Activated naive CD8-positive, alpha-beta T cell treated with anti-CD3 and anti-CD28 coated beads for 36 hours (primary cell): ENCODE measurements at places on chromosomes 6 and 20. TPM values are rescaled to one million over a fixed set of nuclear protein-coding genes. Genes with fewer than 3 reads are reported as not detected.

DNA sequence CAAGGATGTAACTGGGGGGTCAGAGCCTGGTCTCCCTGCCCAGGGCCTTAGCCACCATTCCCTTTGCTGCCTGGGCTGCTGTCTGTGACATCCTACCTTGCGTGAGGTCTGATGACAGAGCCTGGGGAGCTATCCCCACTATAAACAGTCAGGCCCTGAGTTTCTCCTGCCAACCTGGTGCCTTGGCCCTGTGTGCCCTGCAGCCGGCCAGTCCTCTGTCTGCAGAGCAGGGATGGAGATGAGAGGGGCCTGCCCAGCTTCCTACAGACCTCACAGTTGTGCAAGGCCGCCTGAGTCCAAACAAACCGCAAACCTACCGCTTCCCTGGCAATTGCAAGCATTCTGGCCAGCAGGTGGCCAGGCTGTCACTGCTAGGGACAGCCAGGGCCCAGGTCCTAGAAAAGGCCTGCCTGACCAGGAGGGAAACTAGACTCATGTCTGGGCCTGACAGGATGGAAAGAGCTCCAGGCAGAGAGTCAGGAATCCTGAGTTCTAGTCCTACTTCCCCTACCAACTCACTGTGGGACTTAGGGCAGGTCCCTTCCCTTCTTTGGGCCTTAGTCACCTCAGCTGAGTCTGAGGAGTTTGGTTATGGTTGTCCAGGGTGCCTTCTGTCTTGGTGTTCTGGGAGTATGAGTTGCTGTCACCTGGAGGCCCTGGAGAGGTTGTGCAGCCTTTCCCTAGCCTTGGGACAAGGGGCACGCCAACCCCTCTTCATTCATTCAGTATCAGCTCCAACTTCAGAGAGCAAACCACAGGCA lies 86.2 kb downstream of the VEGFA start:
- DNase-seq = no peak

Gene LTA
- 328 TPM for total RNA-seq

- DNase-seq = no peak
These were observed 56.2 kb upstream of the BMP6 start for GRCh38 chr6:7669742-7670141.

DNA sequence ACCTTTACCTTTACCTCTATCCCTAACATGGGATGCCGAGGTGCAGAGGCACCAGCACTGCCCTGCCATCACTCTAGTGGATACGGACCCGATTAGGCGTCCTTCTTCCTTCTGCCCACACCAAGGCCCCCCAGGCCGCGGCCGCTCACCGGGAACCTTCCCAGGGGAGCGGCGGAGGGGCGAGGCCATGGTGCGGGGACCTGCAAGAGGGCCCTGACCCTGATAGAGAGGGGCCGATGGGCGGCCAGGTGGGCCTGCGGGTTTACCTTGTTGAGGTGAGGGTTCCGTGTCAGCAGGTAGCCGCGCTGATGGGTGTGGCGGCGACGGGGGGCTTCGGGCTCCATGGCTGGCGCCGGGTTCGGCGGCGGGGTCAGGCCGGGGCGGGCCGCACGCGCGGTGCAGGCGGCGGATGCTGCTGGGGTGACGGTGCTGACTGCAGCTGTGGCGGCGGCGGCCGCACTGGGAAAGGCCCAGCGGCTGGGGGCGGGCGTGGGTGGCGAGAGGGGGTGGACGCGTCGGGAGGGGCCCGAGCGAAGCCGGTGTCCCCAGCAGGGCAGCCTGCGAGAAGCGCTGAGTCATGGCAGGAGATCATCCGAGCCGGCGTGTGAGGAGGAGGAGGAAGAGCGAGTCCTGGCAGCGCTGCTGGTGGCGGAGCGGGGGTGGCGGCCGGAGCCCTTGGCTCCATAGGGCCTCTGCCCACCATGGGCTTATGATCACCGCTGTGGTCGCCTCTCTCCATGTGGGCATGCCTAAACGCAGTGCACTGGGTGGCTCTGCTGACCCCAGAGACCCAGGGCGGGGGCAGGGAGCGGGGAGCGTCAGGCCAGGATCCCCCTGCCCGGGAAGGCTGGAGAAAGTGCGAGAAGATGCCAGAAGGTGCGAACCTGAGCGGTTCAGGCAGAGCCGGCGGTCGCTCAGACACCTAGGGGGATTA lies at the start of gene ME1:
ME1 (minus strand) TSS at position 441 of the 934 bp plus-strand sequence; CDS start at position 344, 97 bp downstream.
- peak; percentile 19 for DNase-seq

- DNase-seq = no peak
These were observed 42.9 kb upstream of the FABP7 start for GRCh38 chr6:122736616-122737015.

DNA sequence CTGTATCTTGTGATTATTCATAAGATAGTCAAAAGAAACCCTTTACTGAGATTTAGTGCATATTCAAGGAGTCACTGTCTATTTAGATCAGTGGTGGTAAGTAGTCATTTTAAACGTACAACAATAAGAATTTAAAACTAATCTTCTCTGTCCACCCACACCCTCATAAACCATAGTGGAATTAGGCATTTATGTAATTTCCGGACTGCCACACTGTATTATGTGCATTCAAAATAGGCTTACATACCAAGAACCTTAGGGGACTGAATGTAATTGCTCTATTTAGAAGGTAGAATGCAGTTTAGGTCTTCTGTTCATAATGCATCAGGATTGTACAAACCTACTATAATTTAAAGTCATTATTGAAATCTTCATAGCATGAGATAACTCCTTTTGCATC lies 685.4 kb downstream of the TENT5A start:
- DNase-seq = no peak

Gene STX7
- total RNA-seq = 14.8 TPM

DNA sequence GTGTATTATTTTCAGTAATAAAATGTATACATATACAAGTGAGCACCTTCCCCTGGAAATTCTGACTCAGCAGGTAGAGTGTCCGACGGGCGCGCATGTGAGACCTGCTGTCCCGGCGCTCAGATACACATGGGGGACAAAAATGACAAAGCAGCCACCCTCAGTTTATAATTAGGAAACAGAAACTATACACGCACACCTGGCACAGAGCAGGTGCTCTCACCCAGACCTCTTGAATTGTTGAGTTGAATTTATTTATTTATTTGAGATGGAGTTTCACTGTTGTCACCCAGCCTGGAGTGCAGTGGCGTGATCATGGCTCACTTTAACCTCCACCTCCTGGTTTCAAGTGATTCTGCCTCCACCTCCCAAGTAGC lies 180.4 kb downstream of the ZDHHC14 start:
- DNase-seq = no peak

Gene PSMB9
- total RNA-seq = 315 TPM

- peak; percentile 29 for DNase-seq
These were observed 595 bp downstream of the FBXO5 start for GRCh38 chr6:152981989-152982903.

Gene BEND6
- total RNA-seq = not detected

DNA sequence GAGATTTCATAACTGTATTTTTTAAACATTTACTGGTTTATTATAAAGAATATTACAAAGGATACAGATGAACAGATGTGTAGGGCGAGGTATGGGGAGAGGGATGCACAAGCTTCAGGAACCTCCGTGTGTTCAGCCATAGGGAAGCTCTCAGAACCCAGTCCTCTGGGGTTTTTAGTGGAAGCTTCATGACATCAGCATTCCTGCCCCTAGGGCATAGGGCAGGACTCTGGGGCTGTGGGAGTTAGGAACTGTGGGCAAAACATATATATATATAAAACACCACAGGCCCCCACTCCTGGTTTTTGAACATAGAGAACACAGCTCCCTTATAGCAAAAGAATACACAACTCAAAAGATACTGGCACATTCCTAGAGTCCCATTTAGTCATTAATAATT lies 21.9 kb downstream of the EFCAB8 start:
- DNase-seq = no peak

DNA sequence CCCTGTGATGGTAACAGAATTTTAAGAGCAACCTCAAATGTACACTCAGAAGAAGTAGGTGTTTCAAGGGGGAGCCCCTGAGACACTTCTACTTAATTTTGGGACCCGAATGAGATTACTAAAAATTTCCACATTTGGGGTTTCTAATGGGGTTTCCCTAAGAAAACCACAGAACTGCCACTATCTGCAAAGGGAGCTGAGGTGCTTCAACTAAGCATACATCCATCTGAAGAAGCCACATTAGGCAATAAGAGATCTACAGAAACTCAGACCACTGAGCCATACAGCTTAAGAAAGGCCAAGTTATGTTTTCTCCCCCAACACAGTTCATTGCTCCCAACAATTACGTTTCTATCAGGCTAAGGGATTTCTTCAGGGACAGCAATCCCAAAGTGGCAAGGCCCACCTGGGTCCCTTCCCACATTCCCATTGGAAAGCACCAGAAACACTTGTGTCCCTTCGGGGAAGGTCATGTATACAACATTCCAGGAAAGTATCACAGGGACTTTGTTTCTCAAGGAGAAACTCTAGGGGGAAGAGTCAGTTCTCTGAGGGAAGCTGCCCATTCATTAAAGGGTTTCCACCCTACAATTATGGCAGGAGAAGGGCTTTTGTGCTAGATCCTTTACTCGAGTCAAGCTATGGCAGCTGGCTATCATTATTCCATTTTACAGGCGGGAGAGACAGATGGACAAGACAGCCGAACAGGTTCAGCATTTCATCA lies 5.0 kb downstream of the BCL2L1 start:
- DNase-seq = peak; percentile 37

DNA sequence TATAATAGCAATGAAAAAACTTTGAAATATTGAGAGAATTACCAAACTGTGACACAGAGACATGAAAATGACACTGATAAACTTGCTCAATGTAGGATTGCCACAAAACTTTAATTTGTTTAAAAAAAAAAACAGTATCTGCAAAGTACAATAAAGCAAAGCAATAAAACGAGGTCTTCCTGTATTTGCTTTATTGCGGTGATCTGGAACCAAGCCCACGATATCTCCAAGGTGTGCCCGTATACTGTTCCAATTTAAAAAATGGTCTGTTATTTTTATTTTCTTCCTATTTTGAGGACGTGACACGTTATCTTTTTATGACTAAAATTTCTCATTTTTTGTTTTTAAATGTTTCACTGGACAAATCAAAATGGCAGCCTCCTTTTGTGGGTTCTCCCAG lies 25.5 kb downstream of the EYA2 start:
- DNase-seq = no peak

DNA sequence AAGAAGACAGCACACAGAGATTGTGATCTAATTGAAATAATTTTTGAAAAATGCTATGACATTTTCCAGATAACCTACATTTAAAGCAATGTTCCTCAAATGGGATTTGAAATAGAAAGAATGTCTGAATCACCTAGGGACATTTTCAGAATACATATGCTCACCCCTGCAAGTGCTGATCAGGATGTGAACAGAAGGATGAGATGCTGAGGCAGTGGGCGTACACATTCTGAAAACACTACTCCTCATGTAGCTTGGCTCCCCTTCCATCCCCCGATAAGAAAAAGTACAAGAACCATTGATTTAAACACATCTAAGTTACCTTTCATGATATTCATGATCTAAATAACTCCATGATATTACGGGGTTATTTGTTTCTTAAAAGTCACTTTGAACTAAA lies 29.9 kb upstream of the HINT3 start:
- no peak for DNase-seq

GRCh38 chr6:28981431-28981832 lies 23.7 kb downstream of the ZNF311 start:
- DNase-seq = peak; percentile 72

GRCh38 chr6:168606722-168607121 lies 165.7 kb downstream of the SMOC2 start:
- DNase-seq = no peak

Gene CCN5
- total RNA-seq = not detected

- no peak for DNase-seq
These were observed 42.7 kb downstream of the FAM50B start for GRCh38 chr6:3891883-3892282.
